ENCODE measurements at places on chromosomes 11 and 22.

DNA sequence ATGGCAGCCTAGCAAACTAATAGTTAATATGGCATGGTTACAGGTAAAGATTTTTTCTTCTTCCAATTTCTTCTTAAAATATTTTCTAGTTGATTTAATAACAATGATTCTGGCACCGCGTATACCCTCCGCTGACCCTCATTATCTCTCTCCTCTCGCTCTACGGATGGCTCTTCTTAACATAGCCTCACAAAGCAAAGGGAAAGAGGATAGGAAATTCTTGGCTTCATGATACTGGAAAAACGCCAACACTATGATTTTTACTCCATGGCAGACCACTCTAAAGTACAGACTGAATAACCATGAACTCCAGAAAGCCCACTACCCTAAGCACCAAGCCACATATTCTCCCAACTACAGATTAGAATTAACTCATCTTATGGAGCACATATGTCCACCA is 6.1 kb downstream of the PI4KA start:
- DNase-seq: no peak

DNA sequence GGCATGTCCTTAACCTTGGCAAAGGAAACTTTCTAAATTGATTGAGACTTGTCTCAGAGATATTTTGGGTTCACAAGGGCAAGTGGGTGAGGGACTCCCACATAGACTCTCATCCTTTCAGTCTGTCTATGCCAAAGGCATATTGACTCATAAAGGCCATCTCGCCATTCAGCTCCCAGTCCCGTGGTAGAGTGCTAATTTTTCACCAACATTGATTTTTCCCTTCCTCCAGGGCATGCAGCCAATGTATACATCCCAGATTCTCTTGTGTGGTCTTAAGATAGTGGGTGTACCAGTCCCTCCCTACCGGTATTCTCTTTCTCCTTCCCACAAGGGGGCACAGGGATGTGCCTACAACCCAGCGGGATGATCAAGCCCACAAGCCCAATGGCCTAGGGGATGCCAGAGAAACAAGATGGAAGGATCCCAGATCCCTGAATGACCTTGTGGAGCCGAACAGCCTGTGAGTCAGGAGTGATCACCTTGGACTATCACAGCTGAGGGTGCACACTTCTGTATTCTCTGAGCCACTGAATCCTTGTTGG is 7.9 kb downstream of the C11orf96 start:
- DNase-seq: no peak

- DNase-seq: no peak
Measured at GRCh38 chr11:66880496-66881450, 23.9 kb downstream of the LRFN4 start.

- DNase-seq: no peak
Measured at GRCh38 chr11:75236062-75236461, 4.5 kb upstream of the TPBGL start.

DNA sequence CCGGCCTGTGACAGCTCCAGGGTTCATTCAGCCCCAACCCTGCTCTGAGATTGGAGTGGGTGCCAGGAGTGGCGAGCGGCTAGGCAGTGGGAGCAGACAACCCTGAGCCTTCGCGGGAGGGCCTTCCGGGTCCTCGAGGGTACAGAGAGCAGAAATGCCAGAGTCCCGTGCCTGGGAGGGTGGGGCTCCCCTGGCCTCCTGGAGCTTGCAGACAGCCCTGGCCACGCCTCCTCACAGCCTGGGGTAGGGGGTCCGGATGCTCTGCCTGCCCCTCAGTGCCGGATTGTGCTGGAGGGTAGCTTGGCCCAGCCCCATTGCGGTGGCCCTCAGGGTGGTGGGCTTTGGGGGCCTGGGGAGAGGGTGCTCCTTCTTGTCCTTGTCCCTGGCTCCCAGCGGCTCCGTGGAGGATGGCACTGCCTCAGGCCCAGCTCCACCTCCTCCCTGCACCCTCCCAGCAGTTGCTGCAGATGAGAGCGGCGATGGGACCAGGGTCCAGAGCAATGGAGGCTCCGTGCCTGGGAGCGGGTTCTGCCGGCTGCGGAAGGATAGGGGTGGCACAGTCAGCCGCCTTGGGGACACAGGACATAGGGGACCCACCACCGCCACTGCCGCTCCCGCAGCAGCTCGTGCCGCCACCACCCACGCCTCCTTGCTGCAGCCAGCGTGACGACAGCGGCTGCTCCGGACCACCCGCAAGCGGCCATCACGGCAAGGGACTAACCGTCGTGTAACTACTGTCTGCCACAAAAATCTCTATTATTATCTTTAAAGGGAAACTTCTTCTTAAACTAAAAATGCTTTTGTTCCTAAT is 34.9 kb upstream of the OR10G7 start:
- DNase-seq: no peak

DNA sequence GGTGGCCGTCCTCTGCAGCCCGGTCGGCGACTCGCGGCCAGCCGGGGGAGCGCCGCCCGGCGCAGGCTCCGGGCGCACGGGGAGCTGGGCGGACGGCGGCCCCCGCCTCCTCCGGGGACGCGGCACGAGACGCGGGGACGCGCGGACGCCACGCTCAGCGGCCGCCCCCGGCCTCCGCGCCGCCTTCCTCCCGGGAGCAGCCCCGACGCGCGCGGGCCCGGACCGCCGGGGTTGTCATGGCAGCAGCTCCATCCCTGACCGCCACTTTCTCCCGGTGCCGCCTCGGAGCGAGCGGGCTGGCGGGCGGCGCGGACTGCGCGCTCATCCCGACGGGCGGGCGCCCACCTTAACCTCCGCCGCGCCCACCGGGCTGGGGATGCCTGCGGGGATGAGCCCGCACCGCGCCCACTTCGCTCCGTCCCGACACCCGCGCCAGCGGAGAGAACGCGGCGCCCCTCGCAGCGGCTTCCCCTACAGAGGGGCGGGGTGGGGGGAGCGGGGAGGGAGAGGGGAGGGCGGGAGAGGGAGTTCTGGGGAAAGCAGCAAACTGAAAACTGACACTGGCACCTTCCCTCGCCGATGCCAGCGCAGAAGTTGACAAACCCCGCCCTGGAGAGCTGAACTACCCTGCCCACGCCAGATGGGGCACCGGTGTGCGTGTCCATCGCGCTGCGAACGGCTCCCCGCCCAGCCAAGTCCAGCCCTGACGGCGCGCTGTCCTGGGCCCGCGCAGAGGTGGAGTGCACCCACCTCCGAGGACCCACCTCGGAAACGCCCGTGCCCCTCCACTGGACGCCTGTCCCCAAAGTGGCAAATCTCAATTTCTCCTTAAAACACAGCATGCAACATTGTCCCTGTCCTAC is 588.4 kb downstream of the OPCML start:
- no peak for DNase-seq

DNA sequence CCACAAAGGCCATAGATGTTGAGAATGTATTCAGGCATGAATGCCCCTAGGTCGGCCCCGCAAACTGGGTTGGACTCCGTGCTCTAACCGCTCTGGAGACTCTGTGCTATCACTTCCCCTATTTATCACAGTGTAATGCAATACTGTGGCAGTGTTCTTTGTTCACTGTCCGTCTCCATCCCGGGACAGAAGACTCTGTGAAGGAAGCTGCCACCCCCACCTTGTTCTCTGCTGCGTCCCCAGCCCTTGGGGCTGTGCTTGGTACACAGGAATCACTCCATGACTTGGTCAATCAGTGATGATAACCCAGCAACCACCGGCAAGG is 57.6 kb downstream of the TSPAN18 start:
- no peak for DNase-seq
